Activated naive CD8-positive, alpha-beta T cell treated with anti-CD3 and anti-CD28 coated beads, Interleukin-2, amount 50 U/mL, for 24 hours (primary cell): ENCODE measurements at places on chromosomes 4 and X.

DNA sequence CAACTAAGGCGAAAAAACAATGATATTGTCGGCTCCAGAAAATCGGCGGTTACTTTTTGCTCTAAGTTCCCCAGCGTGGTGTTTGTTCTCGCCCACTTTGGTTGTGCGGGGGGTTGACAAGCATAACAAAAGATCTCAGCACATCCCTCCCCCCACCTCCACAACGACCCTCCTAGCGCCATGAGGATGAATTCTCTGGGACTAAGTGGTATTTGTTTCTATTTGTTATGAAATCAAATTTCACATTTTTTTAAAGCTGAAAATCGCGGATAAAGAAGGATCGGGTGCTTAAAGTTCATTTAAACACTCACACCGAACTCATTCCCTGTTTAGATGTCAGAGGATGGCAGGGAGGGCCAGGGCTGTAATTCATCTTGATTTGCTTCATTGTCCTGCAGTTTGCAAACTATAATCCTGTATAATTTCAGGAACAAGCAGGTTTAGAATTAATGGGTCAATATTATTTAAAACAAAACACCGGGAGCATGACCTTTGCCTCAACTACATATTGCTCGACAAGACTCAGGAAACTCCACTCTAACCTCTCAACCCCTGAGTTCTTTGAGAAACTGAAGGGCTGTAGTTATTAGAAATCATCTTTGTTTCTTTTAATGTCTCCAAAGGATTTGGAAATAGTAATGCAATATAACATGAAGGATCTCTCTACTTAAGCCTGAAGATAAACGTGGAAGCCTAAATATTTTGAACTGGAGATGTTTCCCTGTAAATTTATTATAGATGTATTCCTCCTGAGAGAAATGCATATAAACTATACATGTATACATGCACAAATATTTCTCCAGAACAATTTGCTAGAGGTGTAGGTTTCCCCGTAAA is 6.4 kb downstream of the PITX2 start:
- DNase-seq: no peak

GRCh38 chrX:11886745-11887144 is 128.7 kb downstream of the MSL3 start:
- no peak for DNase-seq

- DNase-seq: peak; percentile 79
Measured at GRCh38 chr4:17636696-17637622, 22.5 kb downstream of the MED28 start.

DNA sequence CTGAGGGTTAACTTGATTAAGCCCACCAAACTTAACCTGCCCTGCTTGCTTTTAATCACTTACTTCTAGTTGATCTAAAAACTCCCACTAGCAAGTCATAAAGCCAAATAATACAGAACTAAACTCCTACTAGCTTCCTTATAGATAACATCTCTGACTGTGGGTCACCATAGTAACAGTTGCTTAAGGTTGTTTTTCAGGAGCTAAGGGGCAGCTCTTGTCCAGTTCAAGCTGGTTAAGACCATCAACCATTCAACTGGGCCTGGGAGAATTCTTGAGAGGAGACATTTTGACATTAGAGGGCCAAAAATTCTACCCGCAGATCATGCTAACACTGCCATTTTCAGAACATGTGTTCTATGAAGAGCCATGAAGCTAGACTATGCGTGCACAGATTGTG is 67.0 kb downstream of the UCHL1 start:
- no peak for DNase-seq

DNA sequence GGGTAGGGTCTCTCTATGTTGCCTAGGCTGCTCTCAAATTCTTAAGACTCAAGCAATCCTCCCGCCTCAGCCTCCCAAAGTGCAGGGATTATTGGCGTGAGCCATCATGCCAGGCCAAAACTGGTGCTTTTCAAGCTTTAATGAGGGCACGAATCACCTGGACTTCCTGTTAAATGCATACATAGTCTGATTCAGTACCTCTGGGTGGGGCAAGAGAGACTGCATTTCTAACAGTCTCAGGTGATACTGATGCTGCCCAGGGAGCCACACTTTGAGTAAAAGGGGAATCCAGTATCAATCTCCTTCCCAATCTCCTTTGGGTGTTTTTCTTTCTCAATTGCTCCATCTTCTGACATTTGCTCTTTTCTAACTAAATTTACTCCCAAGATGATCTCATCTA is 96.5 kb downstream of the SH3RF1 start:
- DNase-seq: no peak

GRCh38 chr4:950136-951020 is 18.1 kb downstream of the TMEM175 start:
- no peak for DNase-seq

DNA sequence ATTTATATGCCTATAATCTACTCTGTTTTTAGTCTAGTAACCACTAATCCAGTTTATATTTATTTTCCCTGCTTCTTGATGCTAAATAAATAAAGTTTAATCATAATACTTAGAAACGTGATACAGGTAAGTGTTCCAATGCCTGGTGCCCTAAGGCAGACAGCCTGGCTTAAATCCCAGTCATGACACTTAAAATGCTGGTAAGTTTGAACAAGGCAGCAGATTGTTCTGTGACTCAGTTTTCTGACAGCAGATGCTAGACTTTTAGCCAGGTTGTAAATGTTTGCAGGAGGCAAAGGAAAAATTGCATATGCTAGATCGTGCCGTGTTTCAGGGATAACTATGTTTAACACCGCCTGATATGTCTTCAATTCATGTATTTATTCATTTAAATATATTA is 2661.6 kb downstream of the PCDH7 start:
- DNase-seq: no peak

DNA sequence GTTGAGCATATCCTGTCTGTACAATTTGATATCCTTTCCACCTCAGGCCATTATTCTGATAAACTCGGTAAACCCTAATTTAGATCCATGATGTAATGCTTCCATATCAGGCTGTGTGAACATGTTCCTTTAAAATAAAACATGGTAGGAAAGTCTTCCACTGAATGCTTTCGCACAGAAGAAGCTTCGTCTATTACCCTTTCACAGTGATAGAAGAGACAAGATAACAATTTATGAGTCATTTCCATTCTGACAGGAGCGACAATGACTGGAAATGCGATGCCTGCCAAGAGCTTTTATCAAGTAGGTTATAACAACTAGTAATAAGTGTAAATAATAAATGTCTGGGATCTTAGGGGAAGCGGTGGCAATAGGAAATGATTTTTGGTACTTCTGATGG is 98.8 kb downstream of the TTC29 start:
- no peak for DNase-seq

DNA sequence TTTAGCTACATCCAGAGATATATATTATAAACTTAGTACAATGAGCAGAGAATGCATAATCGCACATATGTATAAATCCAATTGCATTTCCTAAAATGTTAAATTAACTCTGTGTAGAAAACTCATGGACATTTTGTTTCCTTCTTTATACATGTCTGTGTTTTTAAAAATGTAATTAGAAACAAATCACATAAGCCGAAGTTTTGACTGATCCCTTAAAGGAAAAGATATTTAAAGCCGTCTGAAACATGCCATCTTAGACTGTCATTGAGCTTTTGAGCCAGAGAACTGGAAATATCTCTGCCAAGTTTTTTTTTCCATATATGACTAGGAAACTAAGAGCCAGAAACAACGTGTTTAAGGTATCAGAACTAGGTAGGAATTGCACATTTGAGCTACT is 107.0 kb downstream of the ARAP2 start:
- DNase-seq: no peak

DNA sequence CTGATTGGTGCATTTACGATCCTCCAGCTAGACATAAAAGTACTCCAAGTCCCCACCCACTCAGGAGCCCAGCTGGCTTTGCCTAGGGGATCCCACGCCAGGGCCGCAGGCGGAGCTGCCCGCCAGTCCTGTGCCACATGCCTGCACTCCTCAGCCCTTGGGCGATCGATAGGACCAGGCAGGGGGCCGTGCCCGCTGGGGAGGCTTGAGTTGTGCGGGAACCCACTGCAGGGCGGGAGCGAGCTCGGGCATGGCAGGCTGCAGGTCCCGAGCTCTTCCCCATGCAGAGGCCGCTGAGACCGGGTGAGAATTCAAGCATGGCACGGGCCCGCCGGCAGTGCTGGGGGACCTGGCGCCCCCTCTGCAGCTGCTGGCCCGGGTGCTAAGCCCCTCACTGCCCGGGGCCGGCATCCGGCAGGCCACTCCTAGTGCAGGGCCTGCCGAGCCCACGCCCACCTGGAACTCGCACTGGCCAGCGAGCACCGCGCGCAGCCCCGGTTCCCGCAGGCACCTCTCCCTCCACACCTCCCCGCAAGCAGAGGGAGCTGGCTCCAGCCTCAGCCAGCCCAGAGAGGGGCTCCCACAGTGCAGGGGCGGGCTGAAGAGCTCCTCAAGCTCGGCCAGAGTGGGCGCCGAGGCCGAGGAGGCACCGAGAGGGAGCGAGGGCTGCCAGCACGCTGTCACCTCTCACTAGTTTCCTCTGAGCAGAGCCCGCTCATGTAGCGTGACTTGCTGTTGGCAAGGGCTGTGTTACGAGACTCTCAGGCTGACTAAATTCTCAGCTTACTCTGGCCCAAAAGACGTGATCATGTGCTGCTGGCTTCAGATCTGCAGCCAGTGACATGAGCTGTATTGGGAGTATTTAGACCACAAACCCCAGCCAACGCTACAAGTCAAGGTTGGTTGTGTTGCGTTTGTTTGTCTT is 87.5 kb downstream of the TRAPPC11 start:
- DNase-seq: no peak

GRCh38 chrX:72368796-72369195 is 63.1 kb upstream of the CITED1 start:
- DNase-seq: no peak

DNA sequence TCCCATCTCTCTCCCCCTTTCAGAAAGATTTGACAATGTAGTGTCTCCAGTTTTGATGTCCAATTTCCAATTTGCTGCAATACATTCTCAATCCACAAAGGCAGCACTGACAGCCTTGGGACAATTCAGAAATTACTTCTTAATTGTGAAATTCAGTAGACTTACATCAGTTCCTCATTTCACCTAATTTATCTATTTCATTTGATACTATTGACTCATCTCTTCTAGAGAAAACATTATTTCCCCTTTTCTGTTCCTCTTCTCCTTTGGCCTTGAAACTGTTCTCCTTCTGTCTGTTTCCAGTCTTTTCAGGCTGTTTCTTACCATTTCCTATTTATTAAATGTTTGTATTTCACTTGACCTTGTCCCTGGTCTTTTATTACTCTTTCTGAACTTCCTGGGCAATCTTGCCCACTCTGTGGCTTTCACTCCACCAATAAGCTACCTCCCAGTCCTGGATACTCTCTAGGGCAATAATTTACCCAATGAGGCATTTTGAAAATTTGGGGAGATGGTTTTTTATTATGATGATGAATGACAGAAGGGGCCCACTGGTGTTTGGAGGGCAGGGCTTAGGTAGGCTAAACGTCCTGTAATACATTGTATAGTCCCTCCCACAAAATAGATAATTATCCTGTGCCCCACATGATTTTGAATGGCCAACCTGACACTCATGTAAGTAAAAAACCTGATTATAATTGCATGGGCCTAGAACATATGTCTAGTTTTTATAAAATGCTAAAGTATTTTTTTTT is 498.0 kb upstream of the BOD1L1 start:
- no peak for DNase-seq

DNA sequence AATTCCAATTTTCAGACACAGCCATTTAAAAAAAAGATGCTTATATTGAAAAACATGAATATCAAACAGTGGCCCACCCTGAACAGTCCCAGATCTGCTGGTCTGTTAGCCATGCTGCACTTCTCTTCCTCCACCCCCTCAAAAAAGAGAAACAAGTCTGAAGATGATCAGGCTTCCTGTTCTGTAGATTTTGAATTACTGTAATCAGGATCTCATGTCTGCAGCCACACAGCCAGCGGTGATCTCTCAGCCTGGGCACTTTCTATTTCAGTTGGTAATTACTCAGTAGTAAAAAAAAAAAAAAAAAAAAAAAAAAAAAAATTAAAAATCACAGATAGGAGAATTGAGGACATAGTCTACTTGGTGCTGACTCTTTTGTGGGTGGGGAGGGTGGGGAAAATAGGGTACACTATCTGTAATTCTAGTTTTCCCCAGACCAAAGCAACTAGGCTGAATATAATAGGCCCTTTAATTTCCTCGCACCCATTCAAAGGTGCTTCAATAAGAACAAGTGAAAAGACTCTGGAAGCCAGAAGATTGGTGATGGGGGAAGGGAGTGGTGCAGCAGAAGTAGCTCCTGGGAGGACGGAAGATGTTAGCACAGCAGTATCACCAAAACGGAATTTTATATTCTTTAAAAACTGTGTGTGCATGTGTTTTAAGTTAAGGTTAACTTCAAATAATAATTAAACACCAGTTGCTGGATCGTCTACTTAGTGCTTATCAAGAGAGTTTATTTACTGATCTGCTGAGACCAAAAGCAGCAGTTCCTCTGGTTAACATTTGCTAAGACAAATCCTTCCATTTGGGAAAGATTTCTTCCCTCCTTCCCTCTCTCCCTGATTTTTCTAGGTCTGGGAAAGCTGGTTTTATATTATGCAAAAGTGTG is 47.0 kb downstream of the SPRY1 start:
- DNase-seq: no peak

- no peak for DNase-seq
Measured at GRCh38 chr4:54085284-54085683, 14.7 kb upstream of the GSX2 start.

DNA sequence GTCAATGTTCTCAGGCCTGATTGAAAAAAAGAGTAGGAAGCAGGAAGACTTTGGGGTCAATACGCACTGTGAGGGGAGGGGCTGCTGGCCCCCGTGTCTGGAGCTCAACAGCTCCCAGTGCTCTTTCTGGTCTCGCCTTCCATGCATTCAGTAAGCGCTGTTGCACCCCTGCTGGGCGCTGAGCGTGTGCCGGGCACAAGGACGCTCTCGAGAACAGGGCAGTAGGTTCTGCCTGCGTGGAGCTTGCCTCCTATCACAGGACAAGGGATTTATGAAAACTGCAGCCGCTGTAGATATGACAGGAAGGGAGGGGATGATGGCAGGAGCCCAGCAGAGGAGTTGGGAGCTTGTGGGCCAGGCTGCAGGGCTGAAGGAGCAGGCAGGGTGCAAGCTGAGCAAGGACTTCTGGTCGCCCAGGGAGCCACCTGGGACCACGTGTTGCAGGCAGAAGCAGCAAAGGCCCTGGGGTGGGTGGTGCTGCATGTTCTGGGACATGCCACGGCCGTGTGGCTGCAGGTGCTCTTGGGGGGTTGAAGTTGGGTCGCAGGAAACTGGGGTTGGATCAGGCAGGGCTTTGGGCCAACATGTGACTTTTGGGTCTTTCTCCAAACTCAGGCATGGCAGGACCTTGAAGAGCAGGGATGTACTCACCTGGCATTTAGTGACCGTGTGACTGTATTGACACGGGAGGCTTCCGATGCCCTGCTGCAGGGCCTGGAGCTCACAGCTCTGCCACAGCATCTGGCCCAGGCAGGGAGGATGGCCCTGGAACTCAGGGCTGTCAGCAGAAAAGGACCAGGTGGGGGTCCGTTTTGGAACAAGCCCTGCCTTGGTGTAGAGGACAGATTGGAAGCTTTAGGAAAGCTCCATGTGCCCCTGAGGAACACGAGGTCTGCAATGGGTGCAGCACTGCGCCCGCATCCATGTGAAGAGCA is 97.9 kb downstream of the CPZ start:
- DNase-seq: no peak

DNA sequence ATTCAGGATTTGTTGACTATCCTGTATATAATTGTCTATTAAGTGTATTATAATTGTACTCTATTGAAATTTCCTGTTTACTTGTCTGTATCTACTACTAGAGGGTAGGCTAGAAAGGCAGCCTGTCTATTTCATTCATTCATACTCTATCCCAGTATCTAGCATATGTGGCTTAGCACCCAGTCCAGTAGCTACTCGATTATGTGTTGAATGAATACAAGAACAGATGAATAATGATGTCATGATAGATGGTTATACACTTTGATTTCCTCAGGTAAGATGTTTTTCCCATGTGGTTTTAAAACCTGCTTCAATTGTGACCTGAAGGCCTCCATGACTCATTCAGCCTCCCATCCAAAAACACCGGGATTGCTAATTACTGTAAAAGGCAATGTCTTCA is 68.0 kb downstream of the IL21 start:
- DNase-seq: no peak
